ENCODE measurements at places on chromosomes 7 and 10. TPM values are rescaled to one million over a fixed set of nuclear protein-coding genes. Genes with fewer than 3 reads are reported as not detected.

AGR3 gene
- 8.7 TPM for total RNA-seq

FRMPD2 gene
- 3.4 TPM for total RNA-seq

GLI3 gene
- 28.8 TPM for total RNA-seq

DNA sequence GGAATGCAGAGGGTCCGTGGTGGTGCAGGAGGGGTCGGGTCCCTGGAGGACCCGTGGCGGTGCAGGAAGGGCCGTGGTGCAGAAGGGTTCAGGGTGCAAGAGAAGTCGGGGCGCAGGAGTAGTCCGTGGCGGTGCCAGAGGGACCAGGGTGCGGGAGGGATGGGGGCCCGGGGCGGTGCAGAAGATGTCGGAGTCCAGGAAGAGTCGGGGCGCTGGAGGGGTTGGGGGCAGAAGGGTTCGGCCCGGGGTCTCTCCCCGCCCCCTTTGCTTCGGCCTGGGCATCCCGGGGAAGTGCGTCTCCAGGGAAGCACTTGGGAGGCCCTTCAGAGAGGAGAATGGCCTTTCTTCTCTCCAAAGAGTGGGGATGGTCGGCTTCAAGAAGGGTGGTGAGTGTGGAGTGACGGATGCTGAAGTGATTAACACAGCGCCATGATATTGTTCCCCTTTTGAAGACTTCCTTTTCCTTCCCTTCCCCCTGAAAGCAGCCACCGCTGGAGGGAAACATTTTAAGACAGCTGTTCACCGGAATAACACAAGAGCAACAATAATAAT lies 997 bp downstream of the WDR37 start:
- no peak for DNase-seq

SPDYE5 gene
- 0.39 TPM for total RNA-seq

CHST12 gene
- 19.0 TPM for total RNA-seq

ITGA8 gene
- total RNA-seq, result 58.6 TPM

PAOX gene
- total RNA-seq, result 5.2 TPM

FZD8 gene
- 2.6 TPM for total RNA-seq

DNA sequence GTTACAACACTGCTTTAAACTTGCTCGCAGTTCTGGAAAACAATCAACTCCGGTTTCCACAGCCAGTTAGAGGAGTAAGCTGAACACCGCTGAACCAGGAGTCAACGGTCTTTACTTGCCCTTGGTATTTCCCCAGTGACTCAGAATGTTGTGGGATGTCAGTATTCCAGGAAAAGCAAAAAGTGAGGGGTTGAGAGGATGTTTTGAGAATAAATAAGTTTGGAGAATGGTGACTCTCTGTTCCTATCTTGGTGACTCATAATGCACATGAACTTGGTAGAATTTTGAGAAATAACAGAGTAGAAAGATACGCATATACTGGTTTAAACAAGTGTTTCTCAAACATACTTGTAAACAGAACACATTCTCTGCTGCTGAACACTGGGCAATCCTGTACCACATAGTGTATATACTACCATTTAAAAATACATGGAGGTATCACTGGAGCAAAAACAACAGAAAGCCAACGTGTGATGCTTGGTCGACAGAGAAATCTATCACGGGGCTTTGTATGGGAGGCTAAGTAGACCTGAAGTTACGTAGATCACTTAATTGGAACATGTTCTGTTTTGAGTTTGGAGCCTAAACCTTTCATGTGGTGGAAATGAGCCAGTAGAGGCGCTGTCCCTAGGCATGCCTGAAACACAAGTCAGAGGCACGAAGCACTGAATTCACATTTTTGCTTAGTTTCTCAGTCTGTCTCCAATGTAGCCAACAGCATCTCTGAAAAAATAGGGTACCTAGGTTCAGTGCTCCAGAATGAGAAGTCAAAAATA lies 534.3 kb downstream of the PARD3 start:
- no peak for DNase-seq

HABP2 gene
- total RNA-seq, result 0.23 TPM

DNA sequence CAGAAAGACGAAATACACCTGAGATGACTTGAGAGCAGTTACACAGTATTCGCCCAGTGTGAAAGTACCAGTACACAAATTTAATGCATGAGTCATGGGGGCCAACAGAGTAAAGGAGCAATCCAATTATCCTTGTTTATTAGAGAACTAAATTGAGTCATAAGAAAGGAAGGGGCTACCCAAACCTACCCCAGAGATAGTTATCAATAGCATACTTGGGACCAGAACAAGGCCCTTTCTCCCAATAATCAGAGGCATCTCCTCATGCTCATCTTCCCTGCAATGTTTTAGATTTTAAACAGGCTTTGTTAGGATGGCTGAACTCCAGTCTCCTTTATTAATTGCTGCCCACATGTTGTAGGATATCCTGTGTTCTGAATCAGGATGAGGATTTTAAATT lies 239.7 kb upstream of the LRGUK start:
- DNase-seq, result no peak

DNA sequence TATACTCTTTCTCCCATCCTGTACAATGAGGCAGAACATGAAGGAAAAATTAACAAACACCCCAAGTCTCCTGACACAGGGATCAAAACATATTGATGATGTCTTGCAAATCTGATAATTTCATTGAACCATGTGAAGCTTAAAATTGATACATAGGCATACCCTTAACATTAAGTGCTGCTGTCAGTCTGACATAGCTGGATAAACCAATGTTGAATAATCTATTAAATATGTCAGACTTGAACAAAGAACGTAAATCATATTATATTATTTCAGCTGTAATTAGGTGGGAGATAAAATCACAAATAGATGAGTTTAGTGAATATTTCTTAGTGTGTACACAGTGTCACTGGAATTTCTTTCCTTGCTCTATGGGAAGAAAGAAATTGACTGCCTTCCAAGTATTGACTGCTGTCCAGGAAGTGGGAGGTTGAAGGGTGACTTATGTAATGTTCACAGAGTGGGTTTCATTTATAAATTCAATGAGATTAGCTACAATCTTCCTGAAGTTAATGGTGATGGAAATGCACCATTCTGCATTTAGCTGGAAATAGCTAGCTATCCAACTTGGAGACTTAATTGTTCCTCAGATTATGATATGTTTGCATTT lies 170.8 kb downstream of the AUTS2 start:
- no peak for DNase-seq

DNA sequence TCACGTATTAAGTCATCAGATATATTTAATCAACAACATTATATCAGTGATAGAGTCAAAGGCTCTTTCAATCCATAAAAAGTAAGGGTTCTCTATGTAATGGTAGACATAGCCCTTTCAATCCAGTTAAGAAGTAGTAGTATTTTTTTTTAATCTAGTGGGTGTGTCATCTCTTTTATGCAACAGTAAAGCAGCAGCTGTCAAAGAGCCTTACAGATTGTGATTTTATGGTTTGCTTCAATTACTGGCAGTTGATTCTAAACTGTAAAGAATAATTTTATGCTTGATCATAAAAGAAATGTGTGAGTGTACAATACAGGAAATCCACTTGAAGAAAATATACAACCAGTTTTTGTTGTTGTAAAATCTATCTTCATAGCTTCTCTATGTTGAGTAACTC lies 902.6 kb upstream of the MBL2 start:
- no peak for DNase-seq

PDK4 gene
- 27.8 TPM for total RNA-seq

GRCh38 chr10:58384095-58384494 lies 1.1 kb upstream of the TFAM start:
- no peak for DNase-seq

Data from ureter (tissue), 1 donor.